ENCODE measurements at places on chromosomes 11 and 22.

DNA sequence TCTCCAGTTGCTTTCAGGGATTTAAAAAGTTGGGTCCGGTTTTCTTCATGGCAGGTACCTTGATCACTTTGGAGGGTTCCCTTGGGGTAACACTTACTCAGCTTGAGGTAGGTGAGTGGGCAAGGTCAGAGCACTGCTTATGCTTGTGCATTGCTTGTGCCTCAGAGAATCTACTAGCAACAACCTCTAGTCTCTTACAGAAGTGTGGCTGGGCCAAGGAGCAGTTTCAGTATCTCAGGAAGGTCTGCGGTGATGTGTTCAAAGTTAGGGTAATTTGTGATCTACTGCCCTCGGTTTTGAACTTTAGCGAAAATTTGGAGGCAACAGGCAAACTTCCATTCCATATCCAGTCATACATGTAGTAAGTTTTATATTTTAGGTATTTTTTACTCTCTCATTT is 62.8 kb downstream of the NCAM1 start:
- no peak for DNase-seq

- peak; percentile 7 for DNase-seq
Observed at GRCh38 chr11:44608991-44609782, 43.7 kb downstream of the CD82 start.

GRCh38 chr11:24828938-24829605 is 332.2 kb downstream of the LUZP2 start:
- DNase-seq = no peak

DNA sequence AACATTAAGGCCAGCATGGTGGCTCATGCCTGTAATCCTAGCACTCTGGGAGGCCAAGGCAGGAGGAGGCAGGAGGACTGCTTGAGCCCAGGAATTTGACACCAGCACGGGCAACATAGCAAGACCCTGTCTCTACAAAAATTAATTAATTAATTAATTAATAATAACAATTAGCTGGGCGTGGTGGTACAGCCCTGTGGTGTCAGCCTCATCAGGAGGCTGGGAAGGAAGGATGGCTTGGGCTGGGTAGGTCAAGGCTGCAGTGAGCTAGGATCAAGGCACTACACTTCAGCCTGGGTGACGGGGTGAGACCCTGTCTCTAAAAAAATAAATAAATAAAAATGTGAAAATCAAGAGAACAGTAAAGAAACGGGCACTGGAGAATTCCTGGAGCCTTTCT is 1.4 kb downstream of the ARFGAP3 start:
- DNase-seq = no peak

DNA sequence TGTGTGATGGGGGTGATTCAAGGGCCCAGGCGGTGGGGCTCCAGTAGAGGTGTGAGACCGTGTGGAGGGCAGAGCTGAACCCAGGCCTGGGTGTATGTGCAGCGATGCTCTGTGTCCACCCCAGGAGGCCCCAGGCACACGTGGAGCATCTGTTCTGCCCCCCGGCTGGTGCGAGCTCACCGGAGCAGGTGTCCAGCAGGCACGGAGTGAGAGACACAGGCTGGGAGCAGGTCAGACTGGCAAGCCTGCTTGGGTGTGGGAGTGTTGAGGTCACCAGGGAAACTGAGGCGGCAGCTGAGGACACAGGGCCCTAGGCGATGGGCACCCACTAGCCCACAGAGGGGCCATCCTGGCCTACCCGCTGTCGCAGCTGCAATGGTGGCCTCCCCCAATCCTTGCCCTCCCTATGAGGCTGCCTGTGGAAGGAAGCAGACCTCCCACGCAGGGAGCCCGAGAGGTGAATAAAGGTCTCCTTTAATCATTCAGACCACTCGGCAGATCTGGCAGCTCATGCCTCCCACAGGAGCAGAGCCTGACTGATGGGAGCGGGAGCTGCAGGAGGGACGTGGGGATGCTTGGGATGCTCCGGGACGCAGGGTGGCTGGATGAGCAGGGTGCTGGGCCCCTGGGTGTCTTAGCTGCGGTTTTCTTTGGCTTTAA is 1165.1 kb downstream of the BRD1 start:
- DNase-seq = no peak

DNA sequence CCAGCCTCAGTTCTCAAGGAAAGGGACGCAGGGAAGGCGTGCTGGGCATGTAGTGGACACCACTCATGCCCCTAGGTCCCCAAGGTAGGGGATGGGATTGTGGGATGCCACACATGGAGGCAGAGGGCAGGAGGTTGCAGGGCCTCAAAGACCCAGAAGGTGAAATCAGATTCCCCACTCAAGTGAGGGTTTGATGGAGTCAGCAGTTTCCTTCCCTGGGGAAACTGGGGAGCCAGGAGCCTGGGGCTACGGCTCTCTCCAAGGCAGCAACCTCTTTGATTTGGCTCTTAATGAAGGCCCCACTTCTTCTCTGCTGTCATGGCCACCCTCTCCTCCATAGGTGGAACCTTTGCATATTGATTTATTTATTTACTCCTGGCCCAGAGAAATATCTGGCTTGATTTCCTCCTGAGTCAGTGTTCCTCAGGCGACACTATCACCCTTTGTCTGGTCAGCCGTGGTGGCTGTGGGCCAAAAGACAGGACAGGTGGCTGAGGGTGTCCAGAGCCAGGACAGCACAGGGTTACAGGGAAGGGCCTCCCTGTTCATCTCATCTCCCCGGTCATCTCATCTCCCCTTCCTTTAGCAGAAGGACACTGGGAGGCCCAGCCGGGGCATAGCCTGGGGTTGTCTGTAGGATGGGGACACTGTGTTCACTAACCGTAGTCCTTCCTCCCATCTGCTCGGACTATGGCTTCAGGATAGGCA is 9.6 kb downstream of the GNAZ start:
- no peak for DNase-seq

- DNase-seq = no peak
Observed at GRCh38 chr11:90204832-90205646, 17.8 kb downstream of the CHORDC1 start.

DNA sequence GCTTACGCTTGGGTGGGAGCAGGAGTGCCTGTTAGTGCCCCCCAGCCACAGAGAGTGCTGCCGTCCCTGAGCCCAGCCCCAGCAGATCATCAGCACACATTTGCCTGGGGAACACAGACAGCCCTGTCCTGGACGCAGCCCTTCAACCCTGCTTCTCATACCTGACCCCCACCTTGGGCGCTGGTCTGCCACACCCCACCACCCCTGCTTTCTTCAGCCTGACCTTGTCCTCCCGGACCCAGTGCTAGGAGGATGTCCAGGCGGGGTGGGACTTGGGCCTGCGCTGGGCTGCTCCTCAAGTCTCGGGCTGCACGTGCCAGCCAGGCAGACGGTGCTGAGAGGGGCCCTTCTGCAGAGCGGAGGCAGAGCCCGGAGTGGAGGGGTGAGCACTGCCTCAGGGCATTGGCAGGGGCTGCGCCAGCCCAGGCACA is 119.2 kb downstream of the KCNQ1OT1 start:
- no peak for DNase-seq

DNA sequence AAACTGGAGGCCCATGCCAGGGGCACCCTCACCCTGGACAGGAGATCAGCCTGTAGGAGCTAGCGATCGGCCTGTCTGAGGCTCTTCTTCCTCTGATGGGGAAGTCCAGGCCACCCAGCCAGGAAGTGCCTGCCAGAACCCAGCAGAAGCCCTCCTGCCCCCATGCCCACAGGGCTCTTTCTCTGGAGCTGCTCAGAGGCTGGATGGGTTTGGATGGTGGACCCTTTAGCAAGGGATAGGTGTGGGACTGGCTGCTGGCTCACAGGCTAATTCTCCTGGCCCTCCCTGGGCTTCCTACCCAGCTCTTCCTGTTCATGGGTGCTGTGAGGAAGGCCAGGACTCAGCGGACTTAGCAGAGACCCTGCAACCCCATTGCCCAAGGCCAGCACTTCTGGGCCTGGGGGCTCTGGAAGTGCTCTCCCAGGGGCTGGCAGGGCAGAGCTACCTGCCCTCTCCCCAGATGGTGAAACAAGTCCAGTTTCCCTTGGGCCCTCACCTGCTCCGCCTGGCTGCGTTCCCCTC is 7.6 kb downstream of the FXYD2 start:
- DNase-seq = no peak

DNA sequence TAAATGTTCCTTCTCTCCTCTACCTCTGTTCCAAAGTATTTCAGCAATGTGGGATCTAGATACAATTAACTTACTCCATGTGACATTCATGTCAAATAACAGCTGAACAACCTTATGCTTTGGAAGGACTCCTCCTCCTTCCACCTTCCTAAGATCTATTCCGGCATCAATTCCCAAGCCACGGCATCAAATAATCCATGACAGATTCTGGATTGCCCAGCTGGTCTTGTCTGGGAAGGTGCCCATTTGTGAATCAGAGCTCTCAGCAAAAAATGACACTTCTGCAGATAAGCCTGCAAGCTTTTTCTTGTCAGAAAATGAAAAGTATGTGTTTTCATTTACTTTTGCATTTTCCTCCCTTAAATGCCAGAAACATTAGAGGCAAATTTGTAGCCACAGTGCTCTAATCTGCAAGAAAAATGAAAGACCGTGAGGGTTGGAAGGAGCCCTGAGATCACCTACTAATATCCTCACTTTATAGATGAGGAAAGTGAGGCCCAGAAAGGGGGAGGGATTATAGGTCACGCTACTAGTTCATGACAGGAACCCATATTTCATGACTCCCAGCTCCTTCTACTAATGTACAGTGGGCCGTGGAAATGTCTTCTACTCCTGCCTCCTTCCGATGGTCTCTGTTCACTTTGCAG is 124.0 kb downstream of the ME3 start:
- DNase-seq = no peak

DNA sequence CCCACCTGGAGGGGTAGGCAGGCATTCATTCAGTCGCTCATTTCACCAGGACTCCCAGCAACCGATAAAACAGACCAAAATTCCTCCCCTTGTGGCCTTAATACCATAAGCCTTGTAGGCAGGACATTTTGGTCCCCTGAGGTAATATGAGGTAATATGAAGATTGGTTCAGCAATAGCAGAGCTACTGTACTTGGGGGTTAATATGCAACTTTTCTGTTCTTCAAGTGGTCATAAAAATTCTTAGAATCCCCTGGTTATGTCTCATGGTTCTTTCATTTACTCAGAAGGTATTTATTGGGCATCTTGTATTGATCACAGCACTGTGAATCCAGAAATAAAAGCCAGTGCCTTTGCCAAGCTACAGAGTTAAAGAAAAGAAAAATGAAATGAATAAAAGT is 29.8 kb downstream of the SHISA8 start:
- no peak for DNase-seq

- no peak for DNase-seq
Observed at GRCh38 chr22:42350373-42350772, 79.9 kb upstream of the TCF20 start.

DNA sequence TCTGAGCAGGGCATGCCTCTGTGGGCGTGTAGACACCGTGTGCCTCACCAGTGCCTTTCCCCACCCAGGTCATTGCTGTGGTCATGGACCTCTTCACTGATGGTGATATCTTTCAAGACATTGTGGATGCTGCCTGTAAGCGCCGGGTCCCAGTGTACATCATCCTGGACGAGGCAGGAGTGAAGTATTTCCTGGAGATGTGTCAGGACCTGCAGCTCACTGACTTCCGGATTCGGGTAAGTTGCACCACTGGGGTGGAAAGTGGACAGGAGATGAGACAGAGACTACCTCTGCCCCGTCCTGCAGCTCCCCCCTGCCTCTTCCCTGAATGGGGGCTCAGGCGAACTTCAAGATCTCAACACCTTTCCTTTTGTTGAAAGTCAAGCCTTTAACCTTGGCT is 24.3 kb downstream of the FAM83F start:
- no peak for DNase-seq

DNA sequence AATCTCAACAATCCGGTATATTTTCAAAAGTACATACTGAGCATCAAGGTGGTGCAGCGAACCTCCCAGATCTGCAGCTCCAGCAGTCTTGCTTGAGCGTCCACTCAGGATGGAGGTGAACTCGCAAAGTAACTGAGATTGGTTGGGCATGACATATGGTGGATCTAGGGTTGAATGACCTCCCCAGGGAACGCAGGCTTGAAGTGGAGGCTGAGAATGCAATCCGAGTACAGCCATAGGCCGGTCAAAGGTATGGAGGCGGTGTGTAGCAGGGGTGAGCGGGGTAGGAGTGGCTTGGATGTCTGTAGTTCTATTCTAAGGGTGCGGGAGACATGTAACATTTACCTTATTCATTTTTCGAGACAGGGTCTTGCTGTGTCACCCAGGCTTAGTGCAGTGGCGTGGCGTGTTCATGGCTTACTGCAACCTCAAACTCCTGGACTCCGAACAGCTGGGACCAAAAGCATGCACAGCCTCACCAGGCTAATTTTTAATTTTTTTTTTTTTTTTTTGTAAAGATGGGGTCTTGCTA is 631 bp upstream of the C22orf39 start:
- peak; percentile 18 for DNase-seq

GRCh38 chr11:125305345-125305744 is 140.8 kb downstream of the PKNOX2 start:
- no peak for DNase-seq

- no peak for DNase-seq
Observed at GRCh38 chr11:56889986-56890385, 98.7 kb upstream of the OR5AK2 start.

GRCh38 chr11:63978551-63979239 is 4.3 kb downstream of the COX8A start:
- DNase-seq = no peak

DNA sequence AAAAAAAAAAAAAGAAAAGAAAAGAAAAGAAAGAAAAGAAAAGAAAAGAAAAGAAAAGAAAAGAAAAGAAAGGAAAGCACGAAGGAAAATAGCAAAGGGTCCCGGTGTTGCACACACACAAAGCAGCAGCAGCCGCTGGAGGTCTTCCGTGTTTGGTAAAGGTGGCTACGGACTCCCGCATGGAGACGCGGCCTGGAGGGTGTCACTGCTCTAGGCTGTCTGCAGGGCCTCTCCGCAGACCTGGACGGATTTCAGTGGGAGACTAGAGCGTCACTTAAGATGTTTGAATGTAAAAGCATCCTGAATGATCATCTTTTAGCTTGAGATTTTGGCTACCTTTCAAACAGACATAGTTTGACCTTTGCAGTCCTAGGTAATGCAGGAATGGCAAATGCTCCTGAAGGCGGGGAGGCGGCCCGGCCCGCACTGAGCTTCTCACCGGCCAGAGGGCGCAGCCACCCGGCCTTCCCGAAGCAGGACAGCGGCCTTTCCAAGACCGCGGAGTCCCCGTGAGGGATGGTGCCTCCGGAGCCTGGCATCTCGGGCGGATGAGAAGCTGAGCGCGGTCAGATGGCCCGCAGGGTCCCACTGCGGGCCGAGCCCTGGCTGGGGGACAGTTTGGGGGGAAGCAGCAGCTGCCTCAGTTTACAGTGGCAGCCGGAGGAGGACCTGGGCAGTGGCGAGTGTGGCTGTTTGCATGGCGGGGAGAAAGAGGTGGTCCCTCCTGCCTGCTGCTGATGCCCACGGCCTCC is 18.5 kb downstream of the KRTAP5-5 start:
- no peak for DNase-seq

GRCh38 chr22:25359601-25360261 is 140.3 kb downstream of the CRYBB2 start:
- DNase-seq = no peak

GRCh38 chr11:75949023-75949672 is 134.1 kb downstream of the UVRAG start:
- no peak for DNase-seq

- DNase-seq = no peak
Observed at GRCh38 chr22:39087881-39088684, 9.0 kb upstream of the APOBEC3H start.
